Kidney (tissue), 22 donors: ENCODE measurements at places on chromosomes 5 and 9. TPM values are rescaled to one million over a fixed set of nuclear protein-coding genes. Genes with fewer than 3 reads are reported as not detected.

The LHX3 gene
- polyA plus RNA-seq: not detected

- DNase-seq: peak; percentile 44
Measured at GRCh38 chr9:136570916-136571315, 25.1 kb upstream of the NOTCH1 start.

DNA sequence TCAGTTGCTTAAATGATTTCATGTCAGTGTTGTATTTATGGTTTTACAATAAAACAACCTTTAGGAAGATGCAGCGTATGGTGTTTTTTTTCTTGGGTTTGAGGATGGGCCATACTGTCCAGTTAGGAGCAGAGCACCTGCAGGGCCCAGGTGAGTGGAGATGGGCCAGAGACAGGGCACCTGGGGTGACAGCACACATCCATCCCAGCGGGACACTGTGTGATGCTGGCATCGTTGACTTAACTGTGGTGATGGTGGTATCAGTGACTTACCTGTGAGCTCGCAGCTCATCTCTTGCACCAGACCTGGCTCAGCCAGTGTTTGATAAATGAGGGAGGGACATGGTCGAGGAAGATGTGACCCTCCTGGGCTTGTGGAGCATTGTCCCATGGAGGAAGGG lies 21.6 kb downstream of the AMBP start:
- DNase-seq: no peak

The C9 gene
- 1.5 TPM for polyA plus RNA-seq

The ABLIM3 gene
- 20.1 TPM for polyA plus RNA-seq

DNA sequence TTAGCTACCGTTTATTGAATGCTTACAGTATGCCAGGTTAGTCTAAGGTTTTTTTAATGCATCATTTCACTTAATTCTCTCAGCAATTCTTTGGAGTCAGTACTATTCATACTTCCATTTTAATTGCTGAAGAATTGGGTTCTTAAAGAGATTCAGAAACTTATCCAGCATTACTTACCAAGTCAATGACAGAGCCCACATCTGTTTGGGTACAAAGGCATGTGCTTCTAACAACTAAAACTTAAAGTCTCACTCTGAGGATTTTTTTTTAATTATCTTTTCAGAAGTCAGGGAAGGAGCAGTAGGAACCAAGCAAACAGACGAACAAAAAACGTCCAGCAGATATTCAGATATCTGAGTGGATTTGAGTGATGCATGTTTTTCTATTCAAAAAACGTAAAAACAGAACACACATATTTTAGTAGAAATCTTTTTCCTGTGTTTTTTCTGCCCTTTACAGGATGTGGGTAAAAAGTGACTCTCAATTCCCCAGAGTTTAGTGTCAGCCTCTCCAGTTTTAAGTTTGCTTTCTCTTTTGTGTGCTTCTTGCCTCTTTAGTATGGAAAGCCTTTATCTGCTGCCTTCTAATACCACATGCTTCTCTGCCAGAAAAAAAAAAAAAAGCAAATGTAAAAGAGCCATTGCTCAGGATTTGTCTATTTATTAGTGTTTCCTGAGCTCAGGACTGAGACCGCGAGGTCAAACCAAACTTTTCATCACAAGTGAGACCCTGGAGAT lies 118.0 kb downstream of the PRKACG start:
- DNase-seq: no peak

The EDIL3 gene
- 5.2 TPM for polyA plus RNA-seq

DNA sequence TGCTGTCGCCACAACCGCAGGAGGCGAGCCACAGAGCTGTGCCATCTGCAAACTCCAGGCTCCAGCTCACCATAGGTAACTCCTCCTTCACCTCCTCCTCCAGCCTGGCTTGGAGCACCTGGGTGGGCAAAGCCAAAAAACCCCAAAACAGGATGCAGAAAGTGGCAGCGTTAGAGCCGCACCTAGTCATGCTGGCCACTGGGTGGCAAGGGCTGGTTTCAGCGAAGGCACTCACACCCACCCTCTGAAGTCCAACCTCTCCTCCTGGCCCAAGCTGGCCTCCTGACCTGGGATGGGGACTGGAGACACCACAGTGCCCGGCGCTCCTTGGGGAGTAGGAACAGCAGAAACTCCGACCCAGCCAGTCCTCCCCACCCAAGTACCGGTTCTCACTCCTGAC lies 28.7 kb upstream of the ZNF354B start:
- DNase-seq: no peak

DNA sequence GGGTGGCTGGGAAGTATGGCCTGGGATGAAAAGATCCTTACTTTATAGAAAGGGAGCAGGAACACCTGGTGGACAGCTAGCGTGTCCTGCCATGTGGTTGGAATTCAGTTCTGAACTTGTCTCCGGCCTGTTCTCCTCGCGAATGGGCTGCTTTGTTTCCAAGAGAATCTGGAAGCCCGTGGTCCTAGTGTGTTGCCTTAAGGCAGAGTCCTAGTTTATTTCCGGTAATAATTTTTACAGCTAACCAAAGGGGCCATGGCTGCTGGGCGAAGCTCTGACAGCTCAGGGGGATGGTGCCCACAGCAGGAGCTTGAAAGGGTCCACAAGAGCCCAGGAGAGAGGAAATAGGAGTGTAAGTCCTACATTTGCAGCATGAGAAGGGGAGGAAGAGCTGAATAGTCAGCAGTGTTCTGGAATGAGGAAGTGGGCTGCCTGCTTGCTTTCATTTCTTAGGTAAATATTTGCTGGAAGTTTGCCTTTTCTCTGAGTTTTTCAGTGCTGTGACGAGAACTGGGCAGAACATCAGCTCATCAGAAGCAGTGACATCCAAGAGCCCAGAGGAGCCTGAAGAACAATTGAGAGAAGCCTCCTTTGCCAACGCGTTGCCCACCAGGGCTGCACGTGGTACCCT lies 13.1 kb upstream of the IGFBPL1 start:
- peak; percentile 6 for DNase-seq

GRCh38 chr9:6680797-6681146 lies 35.2 kb upstream of the GLDC start:
- peak; percentile 93 for DNase-seq

- peak; percentile 87 for DNase-seq
Measured at GRCh38 chr5:123809594-123810221, 297.7 kb downstream of the CSNK1G3 start.

- DNase-seq: no peak
Measured at GRCh38 chr5:67042176-67043003, 154.2 kb downstream of the CD180 start.

The CCDC187 gene
- 0.84 TPM for polyA plus RNA-seq

The PCDHA9 gene
- polyA plus RNA-seq: not detected

GRCh38 chr5:122367456-122367855 lies 55.4 kb downstream of the SNCAIP start:
- no peak for DNase-seq

DNA sequence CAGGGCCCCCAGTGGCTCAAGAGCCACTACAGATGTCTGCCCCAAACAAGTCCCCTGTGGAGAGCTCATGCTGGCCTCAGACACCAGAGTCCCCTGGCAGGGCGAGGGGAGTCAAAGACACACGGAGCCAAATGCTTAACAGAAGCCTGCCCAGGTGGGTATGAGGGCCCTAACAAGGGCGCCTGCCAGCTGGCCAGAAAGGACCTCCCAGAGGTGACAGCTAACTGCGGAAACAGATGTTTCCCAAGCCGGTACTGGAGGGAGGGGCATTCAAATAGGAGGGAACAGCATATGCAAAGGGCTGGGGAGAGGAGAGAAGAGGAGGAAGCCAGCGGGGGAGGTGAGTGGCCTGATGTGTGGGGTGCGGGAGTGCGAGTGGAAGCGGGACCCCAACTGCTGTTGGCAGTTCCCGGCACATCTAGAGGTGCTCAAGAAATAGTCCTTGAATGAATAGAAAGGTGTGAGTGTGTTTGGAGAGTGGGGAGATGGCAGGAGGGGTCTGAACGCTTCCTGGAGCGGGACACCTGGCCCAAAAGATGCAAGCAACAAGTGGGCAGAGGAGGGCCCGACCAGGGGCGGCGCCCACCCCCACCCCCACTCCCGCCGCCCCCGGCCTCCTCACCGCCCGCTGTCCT lies 824 bp downstream of the MXD3 start:
- DNase-seq: peak; percentile 51

DNA sequence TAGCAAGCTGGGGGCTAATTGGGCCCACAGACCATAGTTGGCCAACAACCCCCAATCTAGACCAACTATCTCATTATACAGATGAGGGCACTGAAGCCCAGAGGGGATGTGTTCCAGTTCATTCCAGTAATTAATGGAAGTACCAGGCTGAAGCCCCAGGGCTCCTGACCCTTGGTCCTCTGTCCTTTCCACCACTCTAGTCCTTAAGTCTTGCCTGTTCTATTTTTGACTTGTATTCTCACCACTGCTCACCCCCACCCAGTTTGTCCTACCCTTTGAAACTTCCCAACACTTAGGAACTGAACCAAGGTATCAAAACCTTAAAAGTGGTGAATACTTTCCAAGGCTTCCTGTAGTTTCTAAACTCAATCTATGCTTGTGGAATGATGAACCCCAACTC lies 407.4 kb downstream of the ENC1 start:
- no peak for DNase-seq

GRCh38 chr9:30075451-30076199 lies 2308.8 kb upstream of the ACO1 start:
- no peak for DNase-seq

The INIP gene
- polyA plus RNA-seq: 14.5 TPM

GRCh38 chr5:151134228-151134627 lies 23.4 kb downstream of the ANXA6 start:
- no peak for DNase-seq

DNA sequence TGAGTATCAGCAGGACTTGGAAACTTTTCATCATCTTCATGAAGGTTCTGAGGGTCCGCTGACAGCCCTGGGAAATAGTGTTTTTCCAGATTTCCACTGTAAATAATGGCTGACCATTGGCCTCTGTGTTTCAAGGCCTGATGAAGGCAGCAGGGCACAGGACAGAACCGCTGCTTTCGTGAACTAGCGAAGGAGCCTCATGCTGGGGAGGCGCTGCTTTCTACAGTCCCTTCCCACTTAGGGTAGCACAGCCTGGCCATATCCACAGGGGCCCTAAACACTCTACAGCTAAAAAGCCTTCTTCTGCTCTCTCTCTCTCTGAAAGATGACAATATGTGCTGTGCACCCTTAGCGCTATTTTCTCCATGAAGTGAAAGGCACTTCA lies 118.2 kb downstream of the MED27 start:
- DNase-seq: no peak

- DNase-seq: no peak
Measured at GRCh38 chr9:6197330-6197729, 18.3 kb upstream of the IL33 start.

DNA sequence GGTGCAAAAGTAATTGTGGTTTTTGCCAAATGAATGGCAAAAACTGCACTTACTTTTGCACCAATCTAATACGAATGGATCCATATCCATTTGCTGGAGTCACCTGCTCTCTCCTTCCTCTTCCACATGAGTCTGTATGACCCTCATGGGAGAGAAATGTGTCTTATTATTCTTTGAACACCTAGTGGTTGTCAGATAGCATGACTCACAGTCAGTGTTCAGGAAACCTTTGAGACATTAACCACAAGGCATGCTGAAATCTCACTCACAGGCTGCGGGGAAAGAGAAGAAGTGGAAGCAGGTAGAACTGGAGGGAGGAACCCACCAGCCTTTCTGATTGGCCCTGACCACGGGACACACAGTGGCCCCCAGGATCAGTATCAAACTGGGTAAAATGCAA lies 222.8 kb upstream of the KLF4 start:
- no peak for DNase-seq

GRCh38 chr9:84136119-84136868 lies 155.7 kb downstream of the RMI1 start:
- no peak for DNase-seq

The NUDT12 gene
- polyA plus RNA-seq: 12.7 TPM

- no peak for DNase-seq
Measured at GRCh38 chr5:175590471-175590881, 67.4 kb upstream of the HRH2 start.

The MSMP gene
- not detected for polyA plus RNA-seq

- DNase-seq: no peak
Measured at GRCh38 chr5:96124589-96124988, 162.9 kb upstream of the ELL2 start.

DNA sequence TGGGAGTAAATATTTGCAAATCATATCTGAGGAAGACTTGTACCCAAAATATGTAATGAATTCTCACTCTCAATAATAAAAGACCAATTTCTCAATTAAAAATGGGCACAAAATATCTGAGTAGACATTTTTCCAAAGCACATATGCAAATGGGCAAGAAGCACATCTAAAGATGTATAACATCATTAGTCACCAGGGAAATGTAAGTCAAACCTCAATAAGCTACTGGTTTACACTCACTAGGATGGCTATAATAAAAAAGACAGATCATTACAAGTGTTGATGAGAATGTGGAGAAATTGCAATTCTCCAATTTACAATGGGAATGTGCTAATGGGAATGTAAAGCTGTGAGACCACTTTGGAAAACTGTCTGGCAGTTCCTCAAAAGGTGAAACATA lies 13.9 kb downstream of the PCSK5 start:
- no peak for DNase-seq

The OCLN gene
- 13.5 TPM for polyA plus RNA-seq

DNA sequence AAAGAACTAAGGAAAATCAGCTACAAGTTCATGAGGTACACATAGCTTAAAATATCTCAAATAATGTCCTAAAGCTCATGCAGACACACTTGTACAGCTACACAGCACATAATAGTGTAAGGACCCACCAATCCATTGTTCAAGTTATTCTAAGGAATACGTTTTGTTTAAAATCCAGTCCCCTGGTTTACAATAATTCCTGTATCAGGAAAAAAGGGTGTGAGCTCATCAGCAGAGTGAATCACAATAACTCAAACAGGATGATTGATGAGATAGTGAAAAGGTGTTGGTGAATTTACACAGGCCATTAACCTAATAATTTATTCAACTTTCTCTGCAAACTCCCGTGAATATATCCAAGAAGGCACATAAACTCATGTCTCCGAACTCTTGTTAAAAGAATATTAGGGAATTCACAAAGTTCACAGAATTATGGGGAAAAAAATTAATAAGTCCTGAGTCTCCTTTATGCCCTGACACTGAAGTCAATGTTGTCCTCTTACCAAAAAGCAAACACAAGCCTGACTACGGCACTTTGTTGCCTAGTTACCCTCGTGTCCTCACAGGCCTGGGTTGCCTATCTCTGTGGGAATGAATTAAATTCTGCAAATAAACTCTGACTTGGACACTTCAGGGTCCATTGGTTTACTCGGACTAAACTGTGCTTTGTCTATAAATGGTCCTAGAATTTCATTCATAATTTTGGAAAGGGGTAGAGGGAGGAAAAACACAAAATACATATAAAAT lies 142.8 kb upstream of the PDE4D start:
- DNase-seq: no peak

The TEX48 gene
- polyA plus RNA-seq: not detected

GRCh38 chr9:4021621-4022213 lies 278.2 kb downstream of the GLIS3 start:
- DNase-seq: no peak

The FOXD4 gene
- 0.43 TPM for polyA plus RNA-seq

The DAPK1 gene
- 15.5 TPM for polyA plus RNA-seq

DNA sequence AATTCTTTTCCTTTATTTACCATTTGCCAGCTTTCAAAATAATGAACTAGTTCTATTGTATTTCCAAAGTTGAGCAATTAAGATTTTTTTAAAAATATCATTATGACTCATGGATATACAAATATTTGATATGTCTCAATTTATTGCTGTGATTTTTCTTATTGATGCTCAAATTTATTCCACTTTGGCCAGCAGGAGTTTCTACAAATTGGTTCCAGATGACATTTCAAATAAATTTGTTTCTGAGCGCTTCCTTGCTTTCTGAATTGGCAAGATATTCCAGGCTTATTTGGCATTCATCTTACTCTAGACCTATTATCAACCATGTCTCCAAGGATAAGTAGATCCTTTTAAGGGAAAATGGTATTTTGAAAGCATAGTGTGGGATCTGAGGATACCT lies 58.5 kb upstream of the TJP2 start:
- no peak for DNase-seq
